Left renal cortex interstitium (tissue), 4 donors: ENCODE measurements at places on chromosomes 1 and 21. TPM values are rescaled to one million over a fixed set of nuclear protein-coding genes. Genes with fewer than 3 reads are reported as not detected.

LRRC3 gene
- 6.0 TPM for polyA plus RNA-seq

FALEC gene
- polyA plus RNA-seq = 0.64 TPM

BGLAP gene
- polyA plus RNA-seq = 7.5 TPM

VAV3 gene
- polyA plus RNA-seq = 114 TPM

KRTAP13-2 gene
- not detected for polyA plus RNA-seq

OR6N1 gene
- polyA plus RNA-seq = not detected

ROR1 gene
- polyA plus RNA-seq = 37.0 TPM

DUSP12 gene
- 35.6 TPM for polyA plus RNA-seq

CD5L gene
- polyA plus RNA-seq = 0.28 TPM

TINAGL1 gene
- polyA plus RNA-seq = 41.9 TPM

FAM20B gene
- polyA plus RNA-seq = 44.5 TPM

S100A14 gene
- 16.6 TPM for polyA plus RNA-seq

MARK1 gene
- 10.3 TPM for polyA plus RNA-seq

ITGB2 gene
- polyA plus RNA-seq = 12.5 TPM

SYT14 gene
- polyA plus RNA-seq = 0.30 TPM

SHCBP1L gene
- polyA plus RNA-seq = 0.40 TPM

CFHR4 gene
- polyA plus RNA-seq = not detected

CCDC185 gene
- 0.06 TPM for polyA plus RNA-seq

XCL1 gene
- polyA plus RNA-seq = not detected

FCGR1A gene
- polyA plus RNA-seq = 0.91 TPM

ODF2L gene
- 58.6 TPM for polyA plus RNA-seq

B3GALT2 gene
- polyA plus RNA-seq = 17.8 TPM

MEX3A gene
- 42.7 TPM for polyA plus RNA-seq

SEMA6C gene
- 33.3 TPM for polyA plus RNA-seq

S100A12 gene
- polyA plus RNA-seq = 2.4 TPM

LAMTOR2 gene
- polyA plus RNA-seq = 56.4 TPM

SELP gene
- polyA plus RNA-seq = 3.6 TPM

PHF13 gene
- 27.9 TPM for polyA plus RNA-seq

CA6 gene
- polyA plus RNA-seq = 0.26 TPM

SYPL2 gene
- polyA plus RNA-seq = 5.6 TPM

SH2D2A gene
- 1.6 TPM for polyA plus RNA-seq

GPA33 gene
- polyA plus RNA-seq = 1.7 TPM

RGL1 gene
- polyA plus RNA-seq = 58.2 TPM

HRNR gene
- polyA plus RNA-seq = 0.11 TPM

CYP4B1 gene
- 1.9 TPM for polyA plus RNA-seq

TFAP2E gene
- 1.8 TPM for polyA plus RNA-seq

DCST1 gene
- polyA plus RNA-seq = 0.36 TPM

FAM151A gene
- 25.1 TPM for polyA plus RNA-seq

AMPD1 gene
- not detected for polyA plus RNA-seq

OR2L2 gene
- 0.14 TPM for polyA plus RNA-seq

CDC42SE1 gene
- polyA plus RNA-seq = 83.7 TPM

TRIM67 gene
- polyA plus RNA-seq = 0.09 TPM

HJV gene
- polyA plus RNA-seq = 0.19 TPM

PLPPR4 gene
- polyA plus RNA-seq = 1.6 TPM

RCSD1 gene
- 13.0 TPM for polyA plus RNA-seq
